Activated T-cell treated with anti-CD3 and anti-CD28 coated beads, Interleukin-2, amount 50 U/mL, for 48 hours (primary cell): ENCODE measurements at places on chromosomes 3 and 15.

DNA sequence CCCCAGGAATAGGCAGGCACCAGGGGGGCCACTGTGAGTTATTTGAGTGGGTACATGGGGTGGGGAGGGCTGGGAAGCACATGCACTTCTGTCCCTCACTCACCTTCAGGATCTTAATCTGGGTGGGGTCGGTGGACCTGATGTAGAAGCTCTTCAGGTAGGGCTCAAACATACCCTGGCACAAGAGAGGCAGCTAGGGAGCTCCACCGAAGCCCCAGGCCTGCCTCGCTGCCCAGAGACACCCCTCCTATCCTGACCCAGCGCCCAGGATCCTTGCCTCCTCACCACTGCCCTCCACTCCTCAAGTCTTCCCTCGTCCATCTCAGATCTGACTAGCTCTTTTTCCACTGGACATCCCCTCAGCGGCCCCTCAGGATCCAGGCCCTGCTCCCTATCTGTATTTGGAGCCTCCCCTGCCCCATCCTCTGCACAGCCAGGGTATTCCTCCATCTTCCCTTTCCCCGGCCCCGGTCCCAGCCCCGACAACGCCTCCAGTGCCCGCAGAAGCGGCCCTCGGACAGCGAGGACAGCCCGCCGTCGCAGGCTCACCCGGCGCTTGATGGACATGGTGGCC is 30.0 kb downstream of the AP3B2 start:
- peak; percentile 15 for DNase-seq

DNA sequence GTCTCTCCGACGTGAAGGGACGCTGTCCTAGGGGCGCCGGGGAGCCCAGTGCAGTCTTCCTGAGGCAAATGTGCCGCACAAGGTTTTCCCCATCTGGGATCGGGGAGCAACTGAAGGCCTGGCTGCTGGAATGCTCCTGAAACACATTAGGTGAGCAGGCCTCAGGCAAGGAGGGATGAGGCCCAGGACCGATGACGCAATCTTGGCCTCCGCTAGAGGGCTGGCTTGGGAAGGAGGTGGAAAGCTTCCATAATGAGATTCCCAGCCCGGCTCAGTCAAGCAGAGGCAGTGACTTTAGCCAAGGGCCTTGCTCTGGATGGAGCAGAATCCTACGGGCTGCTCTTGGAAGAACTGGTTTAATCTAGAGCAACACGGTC is 50.8 kb downstream of the CPN2 start:
- no peak for DNase-seq

DNA sequence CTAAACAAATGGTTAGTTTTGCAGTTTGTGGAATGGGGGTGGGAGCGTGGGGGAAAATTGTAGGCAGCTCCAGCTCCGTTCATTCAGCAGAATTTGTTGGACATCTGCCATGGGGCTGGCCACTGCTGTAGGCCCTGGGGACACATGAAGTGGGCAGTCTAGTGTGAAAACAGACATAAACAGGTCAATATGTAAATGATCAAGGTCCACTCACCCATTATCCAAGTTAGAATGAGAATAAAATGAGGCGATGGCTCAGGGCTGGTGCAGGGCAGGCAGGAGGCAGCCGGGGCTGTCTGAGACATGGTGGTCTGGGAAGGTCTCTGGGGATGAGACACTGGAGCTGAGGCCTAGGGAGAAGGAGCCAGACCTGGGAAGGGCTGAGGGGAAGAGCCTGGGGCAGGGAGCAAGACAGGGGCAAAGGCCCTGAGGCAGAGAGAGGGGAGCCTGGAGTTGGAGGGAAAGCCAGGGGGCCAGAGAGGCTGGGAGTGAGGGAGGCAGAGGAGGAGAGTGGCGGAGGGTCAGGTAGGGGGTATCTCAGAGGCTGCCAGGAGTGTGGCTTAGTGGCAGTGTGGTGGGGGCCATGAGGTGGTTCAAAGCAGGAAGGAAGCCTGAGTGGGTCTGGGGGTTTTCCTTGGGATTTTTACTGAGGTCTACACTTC is 6.2 kb upstream of the SLC6A6 start:
- DNase-seq, result no peak

GRCh38 chr15:65971741-65971995 is 102.4 kb downstream of the RAB11A start:
- DNase-seq, result no peak

DNA sequence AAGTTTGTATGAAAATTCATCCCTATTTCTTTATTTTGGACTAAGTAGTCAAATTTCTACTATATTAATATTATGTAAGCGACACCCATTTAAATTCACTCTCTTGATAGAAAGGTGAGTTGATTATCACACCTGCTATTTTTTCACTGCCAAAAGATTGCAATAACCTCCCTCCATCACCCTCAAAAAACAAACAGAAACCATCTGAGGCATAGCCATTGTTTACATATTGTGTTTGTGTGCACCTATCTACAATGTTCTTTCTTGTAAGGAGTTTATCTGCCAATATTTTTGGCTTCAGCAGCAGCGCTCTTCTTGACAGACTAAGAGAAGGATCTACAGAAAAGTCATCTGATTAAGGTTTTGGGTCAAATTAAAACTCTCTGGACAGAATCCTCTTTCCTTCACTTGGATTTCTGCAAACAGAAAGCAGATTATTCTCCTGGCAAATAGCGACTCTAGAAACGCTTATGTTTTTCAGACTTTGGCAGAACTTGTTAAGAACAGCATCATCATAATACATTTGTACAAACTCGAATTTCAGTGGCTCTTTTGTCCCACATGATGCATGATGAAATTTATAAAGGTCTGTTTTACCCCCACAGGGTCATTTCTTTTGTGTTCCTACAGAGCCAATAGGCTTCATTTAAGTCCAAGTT is 48.6 kb downstream of the KCNMB2 start:
- DNase-seq, result no peak

DNA sequence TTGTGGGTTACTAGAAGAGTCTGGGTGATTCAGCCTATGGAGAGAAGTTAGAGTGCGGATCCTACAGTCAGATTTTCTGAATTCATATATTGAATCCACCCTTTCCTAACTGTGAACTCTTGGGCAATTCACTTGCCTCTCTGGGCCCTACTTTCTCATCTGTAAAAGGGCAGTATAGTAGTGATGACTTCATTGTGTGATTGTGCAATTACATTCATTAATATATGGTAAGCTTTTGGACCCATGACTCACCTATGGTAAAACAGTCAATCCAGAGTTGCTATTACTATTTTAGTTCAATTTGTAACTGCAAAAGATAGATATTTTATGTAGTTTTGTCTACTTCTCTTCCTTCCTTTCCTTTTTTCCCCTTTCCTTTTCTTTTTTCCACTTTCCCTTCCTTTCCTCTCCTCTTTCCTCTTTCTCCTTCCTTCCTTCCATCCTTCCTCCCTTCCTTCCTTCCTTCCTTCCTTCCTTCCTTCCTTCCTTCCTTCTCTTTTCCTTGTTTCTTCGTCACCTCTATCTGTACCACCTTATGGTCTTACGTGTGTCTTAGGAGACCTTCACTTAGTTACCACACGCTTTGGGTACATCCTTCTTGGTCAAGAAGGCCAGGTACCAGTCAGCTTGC is 37.0 kb downstream of the GMNC start:
- no peak for DNase-seq

DNA sequence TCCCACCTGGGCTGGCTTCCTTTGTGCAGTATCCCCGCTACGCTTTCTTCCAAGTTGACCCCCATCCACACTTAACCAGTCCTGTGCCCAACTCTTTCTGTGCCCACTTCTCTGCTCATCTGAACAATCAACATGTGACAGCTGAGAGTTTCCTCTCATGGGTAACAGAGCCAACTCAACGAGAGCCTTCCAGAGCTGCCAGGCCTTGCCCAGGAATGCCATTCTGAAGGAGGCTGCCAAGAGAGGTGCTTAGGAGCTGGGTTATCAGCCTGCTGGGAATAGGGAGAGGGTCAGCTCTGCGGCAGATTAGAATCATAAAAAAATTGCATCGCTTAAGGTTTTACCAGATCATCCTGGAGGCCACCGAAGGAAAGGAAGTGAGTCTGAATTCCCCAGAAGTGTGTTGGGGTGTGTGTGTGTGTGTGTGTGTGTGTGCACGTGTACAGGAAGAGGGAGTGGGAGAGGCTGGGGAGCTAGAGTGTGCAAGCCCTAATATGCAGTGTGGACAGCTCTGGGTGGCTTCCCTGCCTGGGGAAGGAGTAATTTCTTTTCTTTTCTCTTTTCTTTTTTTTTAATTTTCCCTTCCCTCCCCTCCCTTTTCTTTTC is 66.7 kb downstream of the ITGA11 start:
- peak; percentile 40 for DNase-seq

DNA sequence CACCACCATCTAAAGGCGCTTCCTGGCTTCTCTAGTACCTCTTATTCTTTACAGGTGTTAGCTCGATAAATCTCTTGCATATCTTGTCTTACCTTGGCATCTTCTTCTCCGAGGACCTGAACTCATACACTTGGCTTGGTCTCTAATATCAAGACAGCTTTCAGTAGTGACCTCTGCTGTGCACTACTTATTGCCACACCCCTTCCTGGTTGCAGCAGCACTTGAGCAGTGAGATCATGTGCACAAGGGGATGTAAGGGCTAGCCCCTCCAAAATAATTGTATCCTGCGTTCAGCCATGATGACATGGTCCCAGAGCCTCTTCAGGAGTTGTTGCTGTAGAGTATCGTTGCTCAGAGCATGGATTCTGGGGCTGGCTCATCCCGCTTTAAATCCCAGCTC is 1.3 kb upstream of the PLA1A start:
- DNase-seq, result no peak

DNA sequence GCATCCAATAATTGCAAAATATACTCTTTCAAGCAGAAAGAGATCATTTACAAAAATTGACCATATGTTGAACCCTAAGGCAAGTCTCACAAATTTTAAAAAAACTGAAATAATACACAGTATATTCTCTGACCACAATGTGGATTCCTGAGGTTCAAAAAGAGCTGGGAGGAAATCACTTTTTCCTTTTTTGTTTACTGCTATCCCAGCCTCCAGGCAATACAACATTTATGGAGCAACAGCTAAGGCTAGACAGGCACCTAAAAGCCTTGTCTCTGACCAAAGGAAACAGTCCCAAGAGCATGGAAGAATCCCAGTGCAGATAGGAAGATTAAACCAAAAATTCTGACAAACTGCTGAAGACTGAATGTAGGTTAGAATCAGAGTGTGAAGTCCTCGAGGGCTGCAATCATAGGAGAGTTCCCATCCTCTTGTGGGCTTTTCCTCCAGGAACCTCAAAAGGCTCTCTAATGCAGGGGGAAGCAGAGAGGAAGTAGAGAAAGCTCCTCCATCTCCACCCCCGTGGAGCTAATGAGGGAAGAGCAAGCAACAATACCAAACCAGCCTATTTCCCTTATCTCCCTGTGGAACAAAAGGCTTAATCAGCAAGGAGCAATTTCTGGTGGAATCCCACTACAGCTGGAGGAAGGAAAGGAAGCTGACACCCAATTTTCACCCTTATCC is 57.0 kb downstream of the TMCC1 start:
- DNase-seq, result no peak

DNA sequence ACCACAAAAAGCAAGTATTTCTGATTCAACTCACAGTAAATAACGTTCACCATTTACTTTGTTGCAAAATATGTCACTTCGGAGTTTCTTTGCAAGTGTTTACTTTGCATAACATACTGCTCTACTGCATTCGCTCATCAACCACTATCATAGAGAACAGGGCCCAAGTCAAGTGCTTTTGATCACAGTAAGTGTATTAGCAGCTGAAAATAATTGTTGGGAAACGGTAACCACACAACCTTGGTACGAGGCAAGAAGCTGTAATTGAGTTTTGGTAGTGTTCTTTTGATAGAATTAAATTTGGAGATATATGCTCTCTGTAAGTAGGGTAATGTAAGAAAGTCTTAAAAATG is 80.1 kb downstream of the SATB1 start:
- DNase-seq, result no peak

DNA sequence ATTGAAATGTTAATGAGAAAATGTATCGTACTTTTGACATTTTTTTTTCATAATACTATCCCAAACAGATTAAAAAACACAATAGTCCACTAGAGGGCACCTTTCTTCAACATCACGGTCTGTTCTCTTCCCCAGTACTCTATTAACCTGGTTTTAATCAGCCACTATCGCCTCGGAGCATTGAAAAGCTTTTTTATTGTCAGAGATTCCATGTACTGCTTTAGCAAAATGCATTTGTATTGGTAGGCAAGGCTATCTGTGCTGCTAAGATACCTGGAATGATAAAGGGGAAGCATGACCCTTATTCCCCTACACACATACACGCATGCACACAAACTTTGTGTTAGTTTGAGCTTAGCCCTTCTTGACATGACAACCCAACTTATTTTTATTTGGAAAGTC is 160.1 kb upstream of the IL12A start:
- no peak for DNase-seq

DNA sequence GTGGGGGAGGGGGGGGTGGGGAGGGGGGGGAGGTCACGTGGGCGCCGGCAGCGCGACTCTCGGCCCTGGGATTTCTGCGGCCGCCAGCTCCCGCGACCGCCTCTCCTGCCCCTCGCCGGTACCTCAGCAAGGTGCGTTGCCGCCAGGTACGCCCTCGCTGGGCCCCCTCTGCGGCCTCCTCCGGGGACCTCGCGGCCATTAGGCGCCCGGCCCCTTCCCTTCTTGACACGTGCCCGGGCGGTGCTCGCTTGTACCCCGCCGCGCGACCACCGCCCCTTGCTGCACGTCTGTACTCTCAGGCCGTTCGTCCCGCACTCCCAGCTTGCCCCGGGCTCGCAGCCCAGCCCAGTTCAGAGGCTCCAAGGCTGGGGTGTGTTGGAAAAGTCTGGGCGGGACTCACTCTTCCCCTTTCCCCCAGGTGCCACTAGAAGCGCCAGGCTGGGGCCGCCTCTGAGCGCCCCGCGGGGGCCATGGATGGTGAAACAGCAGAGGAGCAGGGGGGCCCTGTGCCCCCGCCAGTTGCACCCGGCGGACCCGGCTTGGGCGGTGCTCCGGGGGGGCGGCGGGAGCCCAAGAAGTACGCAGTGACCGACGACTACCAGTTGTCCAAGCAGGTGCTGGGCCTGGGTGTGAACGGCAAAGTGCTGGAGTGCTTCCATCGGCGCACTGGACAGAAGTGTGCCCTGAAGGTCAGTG is at the start of gene MAPKAPK3:
Gene MAPKAPK3, plus strand, starts transcription at position 56 of the 696 bp plus-strand sequence. Its CDS starts 415 bp downstream, at position 471.
- peak; percentile 42 for DNase-seq

DNA sequence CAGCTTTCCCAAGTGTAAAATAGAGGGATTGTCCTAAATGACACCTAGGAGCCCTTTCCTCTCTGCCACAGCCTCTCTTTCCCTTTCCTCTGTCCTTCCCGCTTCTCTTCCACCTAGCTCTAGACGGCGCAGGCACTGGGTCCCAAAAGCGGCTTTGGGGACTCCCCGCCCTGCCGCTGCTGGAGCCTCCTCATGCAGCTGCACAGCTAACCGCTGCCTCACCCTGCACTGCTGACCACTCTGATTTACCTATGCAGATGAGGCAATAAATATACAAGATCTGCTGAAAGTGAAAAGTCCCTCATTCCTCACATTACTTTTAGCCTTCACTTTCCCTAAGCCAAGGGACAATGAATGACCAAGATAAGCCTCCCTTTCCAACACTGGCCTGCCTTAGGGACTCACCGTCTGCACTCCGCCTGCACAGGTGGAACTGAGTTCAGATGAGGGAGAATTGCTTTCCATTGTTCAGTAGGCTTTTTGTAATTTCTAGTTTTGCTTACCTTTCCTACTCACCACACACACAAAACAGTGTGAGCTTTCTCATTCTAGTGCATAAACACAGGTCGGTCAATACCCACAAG is 197.5 kb upstream of the BCL6 start:
- no peak for DNase-seq
